LHCN-M2 (cell line): ENCODE measurements at places on chromosomes 2 and 18. TPM values are rescaled to one million over a fixed set of nuclear protein-coding genes. Genes with fewer than 3 reads are reported as not detected.

DNA sequence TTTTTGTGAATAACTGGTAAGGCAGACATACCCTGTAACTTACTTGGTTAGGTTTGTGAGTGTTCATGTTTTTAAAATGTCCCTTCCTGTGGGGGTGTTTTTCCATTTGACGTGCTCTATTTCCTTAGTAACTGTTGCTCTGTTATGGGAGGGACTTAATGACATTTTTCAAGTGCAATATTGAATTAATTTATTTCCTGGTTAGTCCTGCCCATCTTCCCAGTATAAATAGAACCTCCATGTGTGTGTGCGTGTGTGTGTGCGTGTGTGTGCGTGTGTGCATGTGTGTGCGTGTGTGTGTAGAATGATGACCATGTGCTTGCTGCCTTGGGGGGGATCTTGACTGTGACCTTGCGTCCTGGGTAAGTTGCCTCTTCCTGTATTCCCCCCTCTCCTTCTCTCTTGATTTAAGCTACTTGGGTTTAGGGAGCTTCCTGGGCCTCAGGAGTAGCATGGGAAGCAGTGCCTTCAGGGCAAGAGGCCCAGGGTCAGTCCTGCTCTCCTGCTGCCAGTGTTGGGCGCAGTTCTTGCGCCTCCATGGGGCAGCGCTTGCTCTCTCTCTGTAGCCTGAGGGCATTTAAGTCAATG is 163.9 kb downstream of the LDLRAD4 start:
- no peak for DNase-seq

DNA sequence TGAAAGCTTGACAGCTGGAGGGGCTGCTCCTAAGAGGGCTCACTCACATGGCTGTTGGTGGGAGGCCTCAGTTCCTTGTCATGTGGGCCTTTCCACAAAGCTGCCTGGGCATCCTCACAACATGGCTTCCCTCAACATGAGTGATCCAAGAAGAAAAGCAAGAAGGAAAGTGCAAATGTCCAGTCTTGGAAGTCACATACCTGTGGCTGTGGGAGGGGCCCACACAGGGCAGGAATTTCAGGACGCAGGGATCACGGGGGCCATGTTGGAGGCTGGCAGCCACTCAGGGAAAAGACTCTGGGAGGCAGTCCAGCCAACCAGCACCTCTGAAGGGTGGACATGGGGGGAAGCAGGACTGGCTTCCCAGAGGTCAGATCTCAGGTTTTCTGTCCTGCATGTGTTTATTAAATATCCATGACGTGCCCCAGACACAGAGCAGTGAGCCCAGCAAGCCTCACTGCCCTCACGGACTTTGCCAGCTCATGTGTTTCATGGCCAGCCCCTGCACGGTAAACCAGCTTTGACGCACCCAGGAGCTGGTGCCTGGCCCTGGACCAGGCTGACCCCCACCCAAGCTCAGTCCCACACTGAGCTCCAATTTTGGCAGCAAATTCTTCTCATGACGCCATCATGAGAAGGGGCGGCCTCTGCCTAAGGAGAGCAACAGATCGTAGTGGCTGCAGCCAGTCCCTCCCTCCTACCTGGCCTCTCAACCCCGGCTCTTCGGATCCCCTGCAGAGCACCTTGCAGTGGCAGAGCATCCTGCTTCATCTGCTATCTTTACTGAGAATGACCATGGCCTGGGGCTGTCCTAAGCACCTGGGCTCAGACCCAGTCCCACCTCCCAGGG is 34.7 kb upstream of the GPR17 start:
- DNase-seq: no peak

DNA sequence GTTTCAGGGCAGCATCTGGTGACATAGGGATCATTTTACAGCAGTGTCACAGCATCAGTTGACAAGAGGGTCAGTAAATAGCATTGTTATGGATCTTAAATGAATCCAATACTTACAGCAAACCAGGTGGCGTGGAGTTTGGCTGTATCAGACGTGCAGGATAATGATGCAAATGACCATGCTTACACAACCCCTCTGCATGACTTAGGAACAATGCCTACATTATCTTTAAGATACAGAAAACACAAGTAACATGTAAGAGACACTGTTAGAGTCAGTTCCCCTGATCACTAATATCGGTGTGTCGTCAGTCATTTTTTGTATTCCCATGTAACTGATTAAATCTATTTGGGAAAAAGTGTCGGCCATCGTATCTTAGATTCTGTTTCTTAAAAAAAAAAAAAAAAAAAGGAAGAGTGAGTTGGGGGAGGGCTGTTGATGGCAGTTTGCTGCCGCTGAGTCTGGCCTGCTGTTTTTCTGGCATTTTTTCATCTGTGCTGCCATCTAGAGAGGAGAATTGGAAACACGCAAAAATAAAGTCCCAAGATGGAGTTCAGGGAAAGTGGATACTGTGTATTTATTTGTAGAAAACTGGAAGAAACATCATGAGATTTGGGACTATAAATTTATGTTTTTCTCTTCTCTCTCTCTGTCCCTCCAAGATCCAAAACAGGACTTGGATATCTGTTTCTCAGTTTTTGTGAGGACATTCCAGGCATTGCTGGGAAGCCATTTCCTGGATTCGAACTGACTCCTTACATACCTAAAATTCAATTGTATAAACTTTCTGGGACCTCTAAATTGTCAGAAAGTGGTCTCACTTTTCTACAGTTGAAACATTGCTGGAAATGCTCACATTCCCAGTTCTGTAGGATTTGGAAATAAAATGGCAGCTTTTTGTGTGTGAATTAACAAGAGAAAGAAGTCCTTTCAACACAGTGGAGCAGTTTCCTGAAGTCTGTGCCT is 60.3 kb upstream of the AGPS start:
- peak; percentile 77 for DNase-seq

GRCh38 chr18:76405280-76405679 is 89.8 kb downstream of the ZNF516 start:
- no peak for DNase-seq

- DNase-seq: no peak
Observed at GRCh38 chr2:236661061-236661761, 91.6 kb downstream of the ACKR3 start.

DNA sequence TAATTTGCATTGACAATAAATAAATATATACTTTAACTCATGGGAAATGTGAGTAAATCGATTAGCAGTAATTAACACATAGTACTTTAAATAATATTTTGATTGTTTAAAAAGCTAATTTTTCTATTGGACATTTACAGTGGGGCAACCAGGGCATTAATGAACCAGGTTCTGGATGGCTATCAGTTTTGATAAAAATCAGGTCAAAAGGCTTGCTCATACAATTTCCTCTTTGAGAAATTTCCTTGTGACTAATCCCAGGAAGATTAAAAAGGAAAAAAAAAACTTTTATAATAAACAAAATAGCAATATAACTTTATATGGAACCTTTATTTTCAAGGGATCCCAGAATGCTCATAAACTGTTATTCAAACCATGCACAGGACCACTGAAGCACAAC is 497.2 kb upstream of the ZEB2 start:
- DNase-seq: no peak

GRCh38 chr2:184611361-184612085 is 13.2 kb downstream of the ZNF804A start:
- DNase-seq: peak; percentile 6

DNA sequence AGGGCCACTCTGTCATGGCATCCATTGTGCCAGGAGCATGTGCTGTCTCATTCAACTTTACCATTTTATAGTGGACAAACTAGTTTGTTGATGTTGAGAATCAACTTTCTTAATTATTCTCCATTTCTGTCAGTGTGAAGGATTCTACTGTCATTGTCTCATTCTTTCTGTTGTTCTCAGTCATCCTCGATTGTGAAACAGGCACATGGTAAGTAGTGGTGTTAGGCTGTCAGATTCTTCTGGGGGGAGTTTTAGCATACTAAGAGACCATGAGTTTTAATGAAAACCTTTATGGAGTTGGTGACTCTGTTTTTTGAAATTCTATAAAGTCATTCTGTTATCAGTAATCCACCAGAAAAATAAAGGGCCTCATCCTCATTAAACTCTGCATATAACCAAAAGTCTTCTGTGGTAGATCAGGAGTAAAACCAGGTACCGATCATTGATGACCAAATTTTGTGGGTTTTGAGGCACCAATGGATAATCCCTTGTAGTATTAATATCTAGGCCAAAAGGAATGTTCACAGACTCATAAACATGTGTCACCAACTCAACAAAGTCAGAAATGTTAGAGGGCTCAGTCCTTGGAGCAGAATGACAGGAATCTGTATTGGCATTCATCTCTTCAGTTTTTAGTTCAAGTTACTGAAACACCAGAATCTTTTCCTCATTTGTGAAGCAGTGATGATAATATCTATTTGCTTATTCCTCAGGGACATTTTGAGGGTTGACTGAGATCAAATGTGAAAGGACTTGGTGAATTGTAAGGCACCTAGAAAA is 73.2 kb downstream of the CERS6 start:
- DNase-seq: peak; percentile 52

- no peak for DNase-seq
Observed at GRCh38 chr2:232860593-232861241, 9.3 kb upstream of the SNORC start.

- peak; percentile 91 for DNase-seq
Observed at GRCh38 chr2:113980946-113981345, 91.1 kb downstream of the ACTR3 start.

DNA sequence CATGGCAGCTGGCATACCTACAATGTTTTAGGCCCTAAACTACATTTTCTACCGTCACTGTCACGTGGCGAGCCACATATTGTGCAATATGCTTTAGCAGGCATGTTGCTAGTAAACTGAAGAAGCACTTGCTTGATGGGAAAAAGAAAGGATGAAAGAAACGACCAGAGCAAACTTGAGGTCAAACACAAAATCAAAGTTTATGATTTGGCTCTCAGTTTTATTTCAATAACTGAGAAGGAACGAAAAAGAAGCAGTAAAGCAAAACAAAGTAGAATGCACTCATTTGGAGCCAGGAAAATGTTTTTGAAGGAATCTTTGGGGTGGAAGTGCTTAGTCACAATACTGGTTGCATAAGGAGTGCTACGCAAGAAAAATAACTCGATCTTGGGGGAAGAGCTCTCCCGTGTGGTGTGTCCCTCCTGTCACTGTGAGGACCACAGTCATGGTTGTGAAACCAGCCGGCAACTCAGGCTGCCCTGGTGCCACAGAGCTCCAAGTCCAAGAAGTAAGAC is 349.8 kb downstream of the RBM43 start:
- peak; percentile 90 for DNase-seq

GRCh38 chr2:7986431-7986830 is 695.4 kb upstream of the ID2 start:
- DNase-seq: no peak

GRCh38 chr2:151408788-151409600 is 708 bp upstream of the RIF1 start:
- DNase-seq: no peak

GRCh38 chr2:62464221-62465007 is 41.6 kb downstream of the TMEM17 start:
- DNase-seq: no peak

GRCh38 chr2:187442378-187442777 is 5.7 kb downstream of the CALCRL start:
- DNase-seq: no peak

Gene IL1RL2
- total RNA-seq: 0.57 and 1.2 TPM in 2 replicates

Gene IL36RN
- not detected in 2 replicates for total RNA-seq

Gene FBXO11
- 22.1 and 25.4 TPM in 2 replicates for total RNA-seq

Gene SCYGR6
- not detected in 2 replicates for total RNA-seq

Gene C2orf80
- not detected in 2 replicates for total RNA-seq
